RCC 7860 (cell line): ENCODE measurements at places on chromosomes 4 and X.
A peak's percentile ranks its signal among the peaks of the same experiment; 100 is the strongest.

DNA sequence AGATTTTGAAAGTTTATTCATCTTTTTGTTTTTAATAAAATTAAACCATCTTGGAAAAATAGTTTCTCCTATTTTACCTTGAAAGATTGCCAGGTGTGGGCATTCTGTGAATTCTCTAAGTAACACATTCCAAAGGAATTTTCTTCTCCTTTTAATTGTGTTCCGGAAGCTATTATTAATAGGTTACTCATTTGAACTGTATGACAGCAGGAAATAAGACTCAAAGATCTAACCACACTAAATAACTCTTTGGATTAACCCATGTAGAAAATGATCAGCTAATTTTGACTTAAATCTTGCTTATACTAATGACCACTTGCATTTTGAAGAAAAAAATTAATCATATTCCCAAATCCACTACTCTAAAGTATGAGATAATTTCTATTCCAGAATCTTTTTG, 17.6 kb upstream of the CCNI start:
- DNase-seq, result peak; percentile 43

GRCh38 chr4:84032372-84032771, 466.7 kb downstream of the NKX6-1 start:
- DNase-seq, result no peak

GRCh38 chr4:2352171-2352570, 66.3 kb downstream of the ZFYVE28 start:
- no peak for DNase-seq

DNA sequence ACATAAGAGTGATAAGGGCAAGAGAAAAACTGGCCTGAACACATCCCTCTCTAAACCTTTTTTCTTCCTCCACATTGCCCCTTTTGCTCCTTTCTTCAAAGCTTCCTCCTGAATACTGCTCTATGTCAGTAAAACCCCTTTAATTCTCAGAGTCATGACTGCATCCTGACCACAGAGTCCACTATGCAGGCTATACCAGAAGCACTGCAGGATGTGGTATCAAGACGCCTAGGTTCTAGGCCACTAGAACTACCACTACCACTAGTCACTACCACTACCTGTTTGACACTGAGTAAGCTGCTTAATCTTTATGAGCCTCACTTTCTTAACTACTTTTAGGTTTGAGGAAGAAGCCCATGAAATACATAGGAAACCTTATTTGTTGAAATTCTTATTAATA, 38.7 kb downstream of the ARHGEF9 start:
- no peak for DNase-seq

DNA sequence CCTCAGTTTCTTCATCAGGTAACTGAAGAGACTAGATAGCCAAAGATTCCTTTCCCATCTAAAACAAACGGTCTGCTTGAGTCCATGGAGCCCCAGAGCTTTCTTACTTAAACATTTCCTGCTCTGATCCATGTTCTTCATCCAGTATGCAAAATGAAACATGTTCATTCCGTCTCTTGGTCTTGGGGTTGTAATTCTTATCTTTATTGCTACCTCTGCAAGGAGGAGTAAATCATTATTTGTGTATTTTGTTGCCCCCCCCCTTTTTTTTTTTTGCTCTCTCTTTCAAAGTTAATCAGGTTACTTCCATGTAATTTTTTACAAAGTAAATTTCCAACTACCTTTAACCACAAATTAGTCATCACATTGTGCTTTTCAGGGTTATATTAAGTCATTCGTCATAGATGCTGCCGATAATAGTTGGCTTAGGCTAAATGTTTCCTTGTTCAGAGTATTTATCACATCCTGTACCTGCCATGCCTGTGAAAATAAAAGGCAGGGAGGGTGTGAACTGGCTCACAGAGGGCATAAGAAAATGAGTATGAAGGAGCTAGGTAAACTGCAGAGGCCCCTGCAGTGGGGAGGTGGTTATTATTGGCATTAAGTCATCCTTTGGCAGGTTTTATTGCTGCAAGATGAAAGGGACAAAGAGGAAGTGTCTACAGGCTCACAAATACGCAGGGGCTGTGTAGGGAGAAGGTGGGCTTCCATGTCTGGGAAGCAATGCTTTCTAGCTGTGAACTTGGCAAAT, 76.7 kb upstream of the HS3ST1 start:
- peak; percentile 87 for DNase-seq

- no peak for DNase-seq
Measured at GRCh38 chr4:138104284-138104680, 137.9 kb downstream of the SLC7A11 start.

GRCh38 chr4:53890461-53890860, 173.9 kb downstream of the CHIC2 start:
- DNase-seq, result no peak

DNA sequence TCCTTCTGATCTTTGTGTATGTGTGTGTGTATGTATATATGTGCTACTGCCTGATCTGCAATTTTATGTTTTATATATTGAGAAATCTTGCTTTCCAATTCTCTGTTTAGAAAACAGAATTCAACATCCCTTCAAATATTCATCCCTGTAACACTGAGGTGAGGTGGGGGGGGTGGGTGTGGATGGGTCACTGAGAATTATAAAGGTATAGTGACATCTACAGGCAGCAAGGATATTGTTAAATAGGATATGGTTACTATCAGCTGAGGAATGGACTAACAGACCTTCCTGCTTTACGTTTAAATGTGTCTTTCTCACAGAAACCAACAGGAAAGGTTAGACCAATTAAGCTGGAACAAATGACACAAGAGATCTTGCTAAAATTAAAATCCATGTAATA, 19.0 kb upstream of the MAGEB2 start:
- peak; percentile 4 for DNase-seq

GRCh38 chr4:166044871-166045270, 171.8 kb downstream of the TLL1 start:
- DNase-seq, result no peak

- no peak for DNase-seq
Measured at GRCh38 chr4:67983333-67983732, 20.0 kb upstream of the TMPRSS11A start.

GRCh38 chr4:176217510-176217909, 22.1 kb upstream of the SPATA4 start:
- no peak for DNase-seq

DNA sequence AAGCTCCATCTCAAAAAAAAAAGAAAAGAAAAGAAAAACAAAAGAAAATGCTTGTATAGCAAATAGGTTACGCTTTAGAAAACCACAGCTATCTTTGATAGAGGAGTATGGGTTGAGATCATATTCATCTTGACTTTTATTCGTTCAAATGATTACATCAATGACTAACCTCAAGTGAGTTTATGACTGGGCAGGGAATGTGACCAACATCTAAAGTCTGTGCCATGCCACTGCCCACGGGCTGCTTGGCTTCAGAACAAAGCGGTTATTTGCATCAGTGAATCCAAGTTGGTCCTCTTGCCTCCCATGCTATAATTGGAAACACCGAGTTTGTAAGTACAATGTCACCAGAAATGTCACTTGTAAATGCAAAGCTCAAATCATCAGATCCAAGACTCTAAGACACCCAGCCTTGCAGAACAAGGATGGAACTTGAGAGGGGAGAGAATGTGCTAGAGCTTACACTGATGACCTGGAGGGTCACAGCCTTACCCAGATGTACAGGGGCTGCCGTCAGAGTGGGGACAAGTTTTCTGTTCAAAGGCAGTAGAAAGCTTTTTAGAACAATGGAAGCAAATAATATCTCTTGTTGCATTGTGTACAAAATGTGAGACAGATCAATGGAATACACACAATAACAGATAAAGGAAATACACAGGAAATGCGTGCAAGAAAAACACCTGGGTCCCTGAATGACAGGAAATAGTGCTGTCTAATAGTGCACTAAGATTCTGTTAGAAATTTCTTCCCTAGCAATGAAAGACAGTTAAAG, 8.4 kb upstream of the OPN1LW start:
- peak; percentile 80 for DNase-seq

- no peak for DNase-seq
Measured at GRCh38 chr4:99696801-99697200, 39.2 kb upstream of the C4orf54 start.

GRCh38 chr4:81966676-81967075, 407.1 kb downstream of the HNRNPD start:
- DNase-seq, result no peak

GRCh38 chrX:81412428-81412827, 210.5 kb downstream of the SH3BGRL start:
- no peak for DNase-seq

DNA sequence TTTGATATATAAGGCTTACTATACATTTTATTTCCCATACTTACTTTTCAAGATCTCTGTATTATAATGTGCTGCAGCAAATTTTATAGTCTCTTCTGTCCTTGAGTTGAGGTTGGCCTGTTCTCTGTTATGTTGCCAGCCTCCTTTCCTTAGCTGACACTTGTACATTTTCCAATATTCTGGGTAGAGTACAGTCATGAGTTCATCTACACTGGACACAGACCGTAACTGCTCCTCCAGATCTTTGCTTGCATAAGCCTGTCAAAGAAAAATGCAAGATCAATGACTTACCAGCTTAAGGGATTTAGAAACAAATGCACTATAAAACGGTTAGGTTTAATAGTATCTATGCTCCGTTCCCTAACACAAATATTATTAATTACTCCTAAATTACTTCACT, 63.2 kb downstream of the VEGFC start:
- no peak for DNase-seq

- no peak for DNase-seq
Measured at GRCh38 chr4:159229164-159229563, 126.3 kb downstream of the RAPGEF2 start.

DNA sequence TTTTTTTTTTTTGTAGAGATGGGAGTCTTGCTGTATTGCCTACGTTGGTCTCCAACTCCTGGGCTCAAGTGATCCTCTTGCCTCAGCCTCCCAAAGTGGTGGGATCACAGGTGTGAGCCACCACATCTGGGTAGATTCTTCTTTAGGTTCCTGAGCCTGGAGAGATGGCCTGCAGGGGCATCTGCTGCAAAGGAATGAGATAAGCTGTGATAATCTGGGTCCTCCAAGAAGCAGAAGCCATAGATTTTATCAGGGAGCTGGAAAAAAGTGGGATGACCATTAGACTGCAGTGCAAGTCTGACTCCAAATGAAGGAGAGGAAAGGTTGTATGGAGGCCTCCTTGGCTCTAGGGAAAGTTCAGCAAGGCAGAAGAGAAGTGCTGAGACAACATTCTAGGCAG, 19.0 kb upstream of the ACSL1 start:
- DNase-seq, result no peak

DNA sequence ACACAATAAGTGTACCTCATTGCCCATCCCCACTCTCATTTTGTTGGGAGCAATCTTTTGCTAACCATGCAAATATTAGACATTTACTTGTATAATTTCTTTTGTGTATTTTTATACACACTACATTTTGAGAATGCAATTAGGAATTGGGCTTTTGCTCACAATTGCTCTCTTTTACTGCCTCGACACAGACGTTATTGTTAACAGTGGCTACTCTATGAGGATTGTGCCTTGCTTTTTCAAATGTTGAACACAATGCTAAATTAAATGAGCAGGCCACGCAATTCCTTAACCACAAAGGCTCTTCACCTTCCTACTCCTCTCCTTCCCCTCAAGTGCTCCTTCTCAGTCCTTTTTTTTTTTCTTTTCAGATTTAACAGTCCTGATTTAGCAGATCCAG, 42.8 kb upstream of the HPF1 start:
- no peak for DNase-seq

- DNase-seq, result no peak
Measured at GRCh38 chrX:101385795-101386541, at the start of gene BTK. Gene BTK (minus strand): TSS chrX:101386191. CDS start chrX:101375284, 10,907 bp downstream.

DNA sequence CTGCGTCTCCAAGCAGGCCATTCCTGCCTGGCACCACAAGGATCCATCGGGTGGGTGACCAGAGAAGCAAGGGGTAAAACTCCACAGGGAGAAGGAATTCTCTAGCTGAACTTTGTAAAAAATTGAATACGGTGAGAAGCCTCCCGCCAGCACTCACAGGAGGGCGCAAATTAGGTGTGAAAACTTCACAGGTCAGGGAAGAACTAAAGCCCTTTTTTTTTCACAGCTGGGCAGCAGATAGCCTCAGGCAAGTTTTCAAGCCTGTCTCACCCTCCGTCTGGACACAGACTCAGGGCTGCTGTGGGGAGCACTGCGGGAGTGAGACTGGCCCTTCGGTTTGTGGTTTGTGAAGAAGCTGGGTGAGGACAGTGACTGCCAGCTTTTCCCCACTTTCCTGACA, 224.1 kb upstream of the FGF16 start:
- no peak for DNase-seq

- no peak for DNase-seq
Measured at GRCh38 chr4:142579443-142579842, 266.7 kb downstream of the INPP4B start.

DNA sequence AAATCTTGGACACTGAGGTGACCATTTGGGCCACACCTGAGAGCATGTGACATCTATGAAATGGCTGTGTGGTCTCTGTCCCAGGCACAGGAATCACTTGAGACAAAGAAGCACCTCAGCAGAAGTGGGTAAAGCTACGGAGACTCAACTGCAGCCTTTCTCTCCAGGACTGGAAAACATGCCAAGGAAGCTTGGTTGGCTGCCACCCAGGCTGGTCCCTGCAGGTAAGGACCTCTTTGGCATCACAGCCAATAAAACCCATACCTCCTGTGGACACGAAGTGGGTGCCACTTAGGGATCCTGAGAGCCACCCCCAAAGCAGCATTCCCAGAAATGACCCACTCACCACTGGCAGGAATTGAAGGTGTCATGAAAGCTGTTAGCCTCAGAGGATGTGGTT, 74.6 kb downstream of the LEF1 start:
- DNase-seq, result no peak

DNA sequence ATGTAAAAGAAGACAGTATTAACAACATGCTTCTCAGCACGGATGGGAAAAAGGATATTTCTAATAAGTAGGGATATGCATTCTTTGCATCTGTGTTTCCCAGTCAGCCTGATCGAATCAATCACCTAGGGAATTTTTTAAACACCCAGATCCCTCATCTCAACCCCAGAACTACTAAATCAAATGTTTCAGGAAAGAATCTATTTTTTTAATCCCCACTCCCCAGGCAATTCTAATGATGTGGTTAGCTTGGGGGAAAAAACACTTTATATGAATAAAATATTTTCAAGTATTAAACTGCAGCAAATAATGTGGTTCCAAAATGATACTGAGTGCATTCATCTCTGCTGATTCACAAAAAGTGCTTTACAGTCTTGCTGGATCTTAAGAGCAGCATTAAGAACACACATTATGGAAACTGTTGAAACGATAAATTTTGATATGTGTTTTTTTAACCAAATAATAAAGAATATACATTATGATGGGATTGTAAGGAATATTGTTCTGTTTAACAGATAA, 68.7 kb upstream of the GUCY1A1 start:
- no peak for DNase-seq

- no peak for DNase-seq
Measured at GRCh38 chr4:17898553-17899055, 87.8 kb downstream of the NCAPG start.

DNA sequence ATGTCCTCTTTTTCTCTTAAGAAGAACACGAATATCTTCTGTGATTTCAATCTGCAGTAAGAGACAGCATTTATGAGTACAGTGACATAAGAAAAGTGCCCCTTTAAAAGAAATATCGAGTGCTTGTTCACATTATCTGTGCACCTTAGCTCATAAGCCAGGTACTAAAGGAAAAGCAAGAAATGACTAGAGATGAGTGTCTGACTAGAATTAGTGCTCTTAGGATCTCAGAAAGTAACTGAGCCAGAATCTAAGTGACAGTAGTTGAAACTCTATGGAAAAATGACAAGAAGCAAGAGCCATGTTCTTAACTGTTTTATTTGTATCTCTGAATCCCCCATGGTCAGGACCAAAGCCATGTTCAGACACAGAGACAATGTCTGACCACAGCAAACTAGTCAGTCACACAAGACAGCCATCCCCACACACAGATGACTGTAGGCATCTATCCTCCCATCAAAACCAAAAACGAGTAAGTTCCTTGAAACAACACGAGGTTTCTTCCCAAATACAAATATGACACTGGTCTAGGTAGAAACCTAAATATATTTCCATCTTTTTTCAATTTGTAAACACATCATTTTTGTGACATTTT, 36.8 kb downstream of the ACSL4 start:
- DNase-seq, result no peak
